CD4-positive, alpha-beta T cell treated with Interleukin-2 at 100 ng/mL for 4 hours (primary cell): ENCODE measurements at places on chromosomes 2 and 18.
A peak's percentile ranks its signal among the peaks of the same experiment; 100 is the strongest.

DNA sequence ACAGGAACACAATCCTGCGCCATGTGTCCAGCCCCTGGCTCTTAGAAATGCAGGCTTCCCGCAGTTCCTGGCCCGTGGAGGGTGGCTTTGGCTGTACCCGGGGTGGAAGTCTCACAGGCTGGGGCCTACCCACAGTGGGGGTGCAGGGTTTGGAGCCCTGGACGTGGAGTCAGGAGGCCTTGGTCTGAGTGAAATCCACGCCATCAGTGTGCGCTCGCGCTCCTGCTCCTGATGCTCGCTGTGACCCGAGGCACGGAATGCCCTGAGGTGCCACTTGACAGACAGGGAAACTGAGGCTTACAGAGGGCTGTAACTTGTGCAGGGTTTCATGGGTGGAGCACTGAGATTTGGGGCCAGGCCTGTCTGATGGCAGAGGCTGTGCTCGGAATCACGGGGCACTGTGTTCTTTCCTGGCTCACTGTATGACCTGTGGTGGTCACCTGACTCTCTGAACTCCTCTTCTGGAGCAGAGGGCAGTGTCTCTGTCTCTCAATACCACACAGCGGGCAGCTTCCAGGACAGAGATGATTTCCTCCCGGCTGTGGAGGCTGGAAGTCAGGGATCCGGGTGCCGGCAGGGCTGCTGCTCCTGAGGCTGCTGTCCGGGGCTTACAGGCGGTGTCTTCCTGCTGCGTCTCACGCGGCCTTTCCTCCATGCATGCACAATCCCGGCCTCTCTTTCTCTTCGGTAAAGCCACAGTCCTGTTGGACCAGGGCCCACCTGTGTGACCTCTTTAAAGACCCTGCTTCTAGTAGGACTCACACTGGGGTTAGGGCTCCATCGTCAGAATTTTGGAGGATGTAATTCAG is 25.9 kb upstream of the ALLC start:
- no peak for DNase-seq

DNA sequence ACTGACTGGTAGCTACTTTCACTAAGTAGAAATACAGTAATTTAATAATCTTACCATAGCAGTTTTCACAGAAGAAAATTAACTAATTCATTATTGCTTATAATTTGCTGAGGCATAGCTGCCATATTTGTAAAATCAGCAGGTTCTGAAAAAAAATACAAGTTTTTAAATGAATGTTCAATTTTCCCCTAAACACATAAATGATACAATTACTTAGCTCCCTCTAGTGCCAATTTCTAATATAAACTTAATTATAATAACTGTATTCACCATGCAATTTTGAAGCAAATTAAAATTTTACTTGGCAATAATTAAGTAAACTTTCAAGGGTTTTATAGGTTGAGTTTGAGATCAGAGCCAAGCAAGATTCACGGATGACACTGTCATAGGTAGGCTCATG is 1321.6 kb upstream of the ACVR2A start:
- no peak for DNase-seq

DNA sequence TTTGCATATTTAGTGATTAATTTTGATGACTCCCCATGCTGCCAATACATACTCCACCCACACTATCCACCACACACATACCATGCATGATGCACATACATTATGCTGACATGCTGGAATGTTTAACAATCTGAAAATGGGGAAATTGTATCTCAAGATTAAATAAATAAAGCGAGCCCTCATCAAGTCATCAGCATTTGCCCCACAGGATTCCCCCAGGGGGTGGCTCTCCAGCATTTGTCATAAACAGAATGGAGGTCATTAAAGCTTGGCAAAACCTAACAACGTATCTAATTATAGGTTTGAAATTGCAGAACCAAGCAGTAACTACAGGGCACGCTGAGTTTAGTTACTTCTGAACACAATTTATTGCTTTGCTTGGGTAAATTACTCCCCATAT is 141.2 kb upstream of the TACR1 start:
- no peak for DNase-seq

DNA sequence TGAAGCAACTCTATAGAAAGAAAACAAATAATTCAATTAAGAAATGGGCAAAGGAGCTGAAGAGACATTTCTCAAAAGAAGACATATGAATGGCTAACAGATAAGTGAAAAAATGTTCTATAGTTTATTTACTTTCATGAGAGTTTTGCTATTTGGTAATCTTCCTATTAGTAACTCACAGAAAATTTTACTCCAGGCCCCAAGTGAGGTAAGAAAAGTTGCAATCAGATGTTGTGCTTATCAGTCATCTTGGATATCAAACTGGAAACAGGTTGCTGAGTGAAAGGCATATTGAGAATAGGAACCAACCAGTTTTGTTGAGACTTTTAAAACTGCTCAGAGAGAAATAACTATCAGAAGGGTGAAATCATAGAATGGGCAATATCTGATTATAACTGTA is 1179.0 kb upstream of the ACVR2A start:
- no peak for DNase-seq

GRCh38 chr2:177165721-177166711 is 46.6 kb upstream of the HNRNPA3 start:
- peak; percentile 17 for DNase-seq

GRCh38 chr2:216692636-216693413 is 2.5 kb downstream of the IGFBP5 start:
- peak; percentile 26 for DNase-seq

DNA sequence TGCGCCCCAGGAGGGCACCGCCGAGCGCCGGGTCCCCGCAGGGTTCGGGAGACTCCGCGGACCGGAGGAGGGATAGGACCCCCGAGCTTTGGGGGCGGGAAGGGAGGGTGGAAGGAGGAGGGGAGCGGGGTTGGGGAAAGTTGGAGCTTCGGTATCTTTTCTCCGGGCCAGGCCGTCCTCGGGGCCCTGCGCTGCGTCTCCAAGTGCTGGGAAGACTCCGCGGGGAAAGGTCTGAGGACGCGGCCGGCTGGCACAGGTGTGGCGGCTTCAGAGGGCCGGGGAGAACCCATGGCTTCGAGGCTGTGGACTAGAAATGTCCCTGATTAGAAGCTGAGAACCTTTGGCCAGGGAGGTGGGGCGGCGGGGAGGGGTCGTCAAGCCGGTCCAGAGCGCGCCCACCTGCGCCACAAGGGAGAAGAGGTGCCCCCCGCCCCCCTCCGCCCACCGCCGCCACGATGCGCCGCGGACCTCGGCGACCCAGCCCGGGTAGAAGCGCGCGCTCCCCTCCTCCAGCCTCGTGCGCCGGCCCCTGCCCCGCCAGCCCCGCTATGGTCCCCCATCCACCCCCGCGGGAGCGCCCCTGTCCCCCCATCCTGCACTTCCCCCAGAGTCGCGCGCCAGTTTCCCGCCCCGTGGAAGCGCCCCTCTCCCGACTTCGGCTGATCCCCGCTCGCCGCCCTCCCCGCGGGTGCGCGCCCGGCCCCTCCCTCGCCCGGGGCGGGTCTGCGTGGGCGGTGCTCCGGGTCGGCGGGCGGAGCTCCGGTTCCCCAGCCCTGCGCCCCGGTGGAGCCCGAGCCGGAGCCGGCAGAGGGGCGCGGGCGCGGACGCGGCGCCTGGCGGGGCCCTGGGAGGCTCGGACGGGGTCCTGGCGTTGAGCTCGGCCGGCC is at the start of gene SNTG2:
TSS of gene SNTG2 (plus strand) at position 770 of the 887 bp plus-strand sequence. CDS start 148 bp downstream, outside the sequence.
- peak; percentile 11 for DNase-seq

- no peak for DNase-seq
These were observed 58.1 kb downstream of the FAM178B start for GRCh38 chr2:96928277-96928781.

DNA sequence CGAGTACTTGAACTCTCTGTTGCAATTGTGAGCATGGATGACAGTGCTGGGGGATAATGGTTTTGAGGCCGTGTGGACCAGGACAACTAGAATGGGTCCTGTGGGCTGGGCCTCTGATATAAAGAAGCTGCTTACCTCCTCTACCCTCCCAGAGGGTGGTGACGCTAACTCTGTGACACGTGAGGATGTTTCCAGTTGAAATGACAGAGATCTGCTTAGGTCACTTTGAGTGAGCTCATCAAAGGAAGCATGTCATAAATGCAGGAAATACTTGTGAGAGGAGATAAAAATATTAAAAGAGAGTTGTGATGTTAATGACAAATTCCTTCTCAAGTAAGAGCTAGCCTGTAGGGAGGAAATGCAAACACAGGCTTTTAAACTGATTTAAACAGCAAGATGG is 16.4 kb downstream of the RMC1 start:
- no peak for DNase-seq

DNA sequence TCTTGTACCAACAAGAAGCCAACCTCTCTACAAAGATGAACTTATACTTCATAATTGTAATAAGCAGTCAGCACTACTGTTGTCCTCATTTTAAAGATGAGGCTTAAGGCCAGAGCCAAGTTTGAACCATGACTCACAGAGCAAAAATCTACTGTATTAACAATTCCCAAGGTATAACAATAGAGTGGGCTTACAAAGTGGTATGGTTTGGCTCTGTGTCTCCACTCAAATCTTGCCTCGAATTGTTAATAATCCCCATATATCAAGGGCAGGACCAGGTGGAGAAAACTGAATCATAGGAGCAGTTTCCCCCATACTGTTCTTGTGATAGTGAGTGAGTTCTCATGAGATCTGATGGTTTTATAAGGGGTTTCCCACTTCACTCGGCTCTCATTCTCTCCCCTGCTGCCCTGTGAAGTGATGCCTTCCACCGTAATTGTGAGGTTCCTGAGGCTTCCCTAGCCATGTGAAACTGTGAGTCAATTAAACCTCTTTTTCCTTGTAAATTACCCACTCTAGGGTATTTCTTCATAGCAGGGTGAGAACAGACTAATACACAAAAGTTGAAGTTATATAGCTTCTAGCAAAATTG is 19.5 kb downstream of the MRPL44 start:
- no peak for DNase-seq

DNA sequence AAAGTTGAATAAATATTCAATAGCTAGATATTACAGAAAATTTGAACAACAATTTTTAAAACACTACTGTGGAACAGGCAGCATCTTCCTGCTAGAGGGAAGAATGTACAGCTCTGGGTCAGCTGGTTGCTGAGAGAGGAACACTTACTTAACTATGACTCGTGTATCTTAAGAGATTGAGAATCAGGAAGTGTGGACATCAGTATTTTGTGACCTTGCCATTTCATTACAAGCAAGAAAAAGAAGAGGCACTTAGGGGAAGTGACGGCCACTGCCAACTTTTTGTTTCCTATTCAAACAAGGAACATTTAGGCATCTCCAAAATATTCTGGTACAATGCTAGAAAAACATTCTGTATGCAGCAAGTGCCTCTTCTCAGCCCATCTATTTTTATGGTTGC is 45.9 kb downstream of the ITPRID2 start:
- no peak for DNase-seq

- no peak for DNase-seq
These were observed 38.7 kb downstream of the E2F6 start for GRCh38 chr2:11427224-11427623.

DNA sequence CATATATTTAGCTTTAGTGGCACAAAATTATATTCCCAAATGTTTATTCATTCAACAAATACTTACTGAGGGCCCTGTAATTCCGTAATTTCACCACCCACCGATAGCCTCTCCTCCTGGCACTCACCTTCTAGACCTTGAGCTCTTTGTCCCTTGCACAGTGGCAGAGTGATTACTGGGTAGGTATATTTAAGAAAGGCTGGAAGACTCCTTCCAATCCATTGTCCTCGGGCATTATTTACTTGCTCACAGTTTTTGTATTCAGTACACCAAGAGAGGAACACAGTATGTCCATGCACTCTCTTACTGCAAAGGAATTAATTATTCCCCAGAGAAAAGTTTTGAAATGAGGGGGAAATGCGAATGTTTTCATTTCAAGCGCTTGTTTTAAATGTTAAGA is 1.1 kb upstream of the CDCA7 start:
- DNase-seq: no peak

DNA sequence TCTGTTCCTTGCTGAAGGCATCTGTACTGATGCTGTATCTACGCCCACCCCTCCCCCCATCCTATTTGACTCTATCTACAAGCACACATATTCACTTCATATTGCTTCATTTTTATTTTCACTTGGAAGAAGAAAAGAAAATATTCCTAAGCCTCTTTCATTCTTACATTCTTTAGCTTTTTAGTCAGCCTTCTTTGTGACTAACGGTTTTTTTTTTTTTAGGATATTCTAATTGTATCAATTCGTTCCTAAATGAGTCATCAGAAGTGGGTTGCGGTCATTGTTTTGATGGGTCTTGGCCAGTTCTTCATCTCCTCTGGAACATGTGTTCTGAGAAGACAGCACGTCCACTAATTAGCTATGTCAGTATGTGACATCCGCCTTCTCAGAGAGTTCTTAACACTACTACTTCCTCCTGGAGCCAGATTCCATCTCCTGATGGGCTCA is 88.7 kb downstream of the MYO1B start:
- DNase-seq: no peak

- no peak for DNase-seq
These were observed 77.9 kb upstream of the SLC66A3 start for GRCh38 chr2:11077411-11077810.

DNA sequence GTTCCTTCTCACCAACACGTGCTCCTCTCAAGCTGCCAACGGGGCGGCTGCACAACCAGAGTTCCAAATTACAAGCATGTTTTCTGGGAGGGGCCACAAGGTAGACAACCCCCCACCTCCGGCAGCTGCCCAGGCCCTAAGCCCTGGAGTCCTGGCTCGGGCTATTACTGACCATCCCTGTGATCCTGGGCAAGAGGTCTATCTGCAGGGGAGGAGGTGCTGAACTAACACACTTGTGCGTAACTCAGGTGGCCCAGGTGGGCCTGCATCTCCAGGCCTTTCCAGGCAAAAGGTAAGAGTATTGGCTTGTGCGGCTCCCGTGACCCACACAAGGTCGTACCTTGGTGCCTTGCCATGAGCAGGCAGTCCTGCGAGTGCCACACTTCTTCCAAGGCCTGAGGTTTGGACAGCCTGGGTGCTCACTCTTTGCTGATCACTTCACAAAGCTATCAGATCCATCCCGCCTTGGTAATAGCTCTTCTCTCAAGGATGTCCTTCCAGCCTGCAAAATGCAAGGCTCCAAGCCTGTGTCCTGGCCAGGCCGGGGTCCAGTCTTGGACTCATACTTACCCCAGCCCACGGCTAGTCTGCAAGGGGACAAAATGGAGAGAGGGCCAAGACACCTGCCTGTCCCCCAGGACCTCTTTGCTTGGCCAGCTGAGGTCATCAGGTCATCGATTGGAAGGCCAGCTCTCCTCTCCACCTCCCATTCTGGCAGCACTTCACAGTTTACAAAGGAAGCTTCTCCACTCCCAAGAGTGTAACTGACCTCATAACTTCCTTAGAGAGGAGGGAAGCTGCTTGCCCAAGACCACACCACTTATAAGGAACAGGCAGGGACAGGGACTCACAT is 33.9 kb downstream of the ADRA2B start:
- DNase-seq: no peak

- no peak for DNase-seq
These were observed 46.9 kb downstream of the CABYR start for GRCh38 chr18:24185805-24186204.

- no peak for DNase-seq
These were observed 39.8 kb upstream of the SPTBN1 start for GRCh38 chr2:54416166-54416813.
